ENCODE measurements at places on chromosomes 1 and 21.

GRCh38 chr1:162885265-162885664, 24.3 kb upstream of the CCDC190 start:
- no peak for DNase-seq

DNA sequence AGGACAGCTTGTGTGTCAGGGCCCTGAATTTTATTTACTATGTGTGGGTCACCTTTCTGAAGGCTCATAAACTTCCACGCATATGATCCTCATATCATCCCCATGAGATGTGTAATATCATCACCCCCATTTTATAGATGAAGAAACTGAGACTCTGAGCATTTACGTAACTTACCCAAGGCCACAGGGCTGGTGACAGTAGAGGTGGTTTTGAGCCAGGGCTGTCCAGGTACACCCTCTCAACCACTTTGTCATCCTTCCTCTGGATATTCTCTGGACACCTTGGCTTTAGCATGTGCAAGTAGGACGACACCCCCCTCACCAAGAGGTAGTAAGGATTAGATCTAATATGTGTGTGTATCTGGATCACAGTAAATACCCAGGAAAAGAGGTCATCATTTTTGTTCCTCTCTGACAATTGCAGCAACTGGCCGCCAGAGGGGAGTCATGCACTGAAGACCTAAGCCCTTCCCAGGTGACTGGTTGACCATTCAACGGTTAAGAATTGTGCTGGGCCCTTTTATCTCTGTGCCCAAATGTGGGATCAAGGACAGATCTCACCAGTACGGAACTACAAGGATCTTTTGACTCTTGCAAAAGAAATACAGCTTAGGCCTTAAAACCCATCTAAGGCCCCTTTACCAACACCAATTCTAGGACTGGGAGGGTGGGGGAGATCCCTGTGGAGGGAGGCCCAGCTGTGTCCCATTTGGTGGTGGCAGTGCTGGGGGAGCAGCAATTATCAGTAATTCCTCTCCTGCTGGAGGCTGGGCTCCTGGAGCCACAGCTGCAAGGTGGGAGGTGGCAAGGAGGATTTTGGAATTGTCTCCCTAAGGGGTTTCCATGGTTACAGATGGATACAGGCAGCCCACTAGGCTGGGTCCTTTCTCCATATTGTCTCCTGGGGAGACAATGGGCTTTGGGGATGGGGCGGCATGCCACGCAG, 13.7 kb upstream of the E2F2 start:
- DNase-seq = no peak

DNA sequence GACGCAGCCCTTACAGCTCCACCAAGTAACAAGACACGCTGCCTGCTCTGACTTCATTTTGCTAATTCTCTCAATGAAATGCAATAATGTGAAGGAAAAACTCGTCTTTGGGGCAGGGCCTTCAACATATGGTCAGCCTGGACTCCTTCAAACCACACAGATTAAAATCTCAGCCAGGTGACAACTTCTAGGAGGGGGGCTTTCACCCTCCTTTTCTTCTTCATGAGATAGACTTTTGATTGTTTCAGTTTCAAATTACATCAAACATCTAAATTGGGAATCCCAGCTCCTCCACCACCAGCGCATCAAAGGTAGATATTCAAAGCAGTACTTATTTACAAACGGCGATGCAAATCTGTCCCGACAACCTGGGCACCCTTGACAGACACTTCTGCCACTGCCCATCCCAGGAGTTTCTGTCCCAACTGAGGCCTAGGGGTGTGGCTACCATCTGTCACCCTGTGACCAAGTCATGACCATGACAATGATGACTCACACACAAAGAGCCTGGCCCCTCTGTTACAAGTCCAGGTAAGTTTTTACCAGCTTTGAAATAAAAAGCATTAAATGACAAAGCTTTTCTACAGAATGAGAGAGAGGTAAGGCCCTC, 29.7 kb downstream of the SSBP3 start:
- DNase-seq = no peak

- no peak for DNase-seq
Observed at GRCh38 chr21:39082656-39083376, 100.4 kb downstream of the PSMG1 start.

- no peak for DNase-seq
Observed at GRCh38 chr1:40838045-40838979, 23.9 kb downstream of the CITED4 start.

DNA sequence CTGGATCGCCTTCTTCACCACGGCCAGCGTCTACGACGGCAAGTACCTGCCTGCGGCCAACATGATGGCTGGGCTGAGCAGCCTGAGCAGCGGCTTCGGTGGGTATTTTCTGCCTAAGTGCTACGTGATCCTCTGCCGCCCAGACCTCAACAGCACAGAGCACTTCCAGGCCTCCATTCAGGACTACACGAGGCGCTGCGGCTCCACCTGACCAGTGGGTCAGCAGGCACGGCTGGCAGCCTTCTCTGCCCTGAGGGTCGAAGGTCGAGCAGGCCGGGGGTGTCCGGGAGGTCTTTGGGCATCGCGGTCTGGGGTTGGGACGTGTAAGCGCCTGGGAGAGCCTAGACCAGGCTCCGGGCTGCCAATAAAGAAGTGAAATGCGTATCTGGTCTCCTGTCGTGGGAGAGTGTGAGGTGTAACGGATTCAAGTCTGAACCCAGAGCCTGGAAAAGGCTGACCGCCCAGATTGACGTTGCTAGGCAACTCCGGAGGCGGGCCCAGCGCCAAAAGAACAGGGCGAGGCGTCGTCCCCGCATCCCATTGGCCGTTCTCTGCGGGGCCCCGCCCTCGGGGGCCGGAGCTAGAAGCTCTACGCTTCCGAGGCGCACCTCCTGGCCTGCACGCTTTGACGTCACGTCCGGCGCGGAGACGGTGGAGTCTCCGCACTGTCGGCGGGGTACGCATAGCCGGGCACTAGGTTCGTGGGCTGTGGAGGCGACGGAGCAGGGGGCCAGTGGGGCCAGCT, at the start of gene ZBTB48:
Gene ZBTB48 (plus strand): TSS at position 621 of the 745 bp plus-strand sequence. CDS start 616 bp downstream, outside the sequence.
- peak; percentile 71 for DNase-seq

DNA sequence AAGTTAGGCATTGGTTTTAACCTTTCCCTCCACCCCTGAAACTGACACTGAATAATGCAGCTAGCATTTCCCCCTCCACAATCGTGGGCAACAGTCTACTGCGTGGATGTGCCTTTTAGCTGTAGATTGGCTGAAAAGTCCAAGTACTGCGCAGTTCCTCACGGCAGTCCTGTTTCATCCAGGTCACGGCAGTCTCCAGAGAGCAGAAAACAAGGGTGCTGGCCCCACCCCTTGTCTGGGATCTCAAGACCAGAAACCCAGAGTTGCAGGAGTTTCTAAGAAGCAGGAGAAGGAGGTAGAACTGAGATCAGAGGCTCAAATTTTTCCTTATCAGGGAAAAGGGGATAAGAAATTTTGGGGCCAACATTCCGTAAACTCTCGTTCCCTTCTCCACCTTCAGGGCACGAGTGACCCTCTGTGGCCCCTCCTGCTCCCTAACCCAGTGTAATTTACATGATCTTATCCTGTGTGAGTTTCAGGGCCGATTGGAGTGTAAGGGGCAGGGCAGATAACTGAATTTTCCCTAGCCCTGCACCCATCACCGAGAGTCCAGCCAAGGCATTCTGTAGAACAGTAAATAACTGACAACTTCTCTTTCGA, 25.9 kb upstream of the PLA2G2C start:
- no peak for DNase-seq

DNA sequence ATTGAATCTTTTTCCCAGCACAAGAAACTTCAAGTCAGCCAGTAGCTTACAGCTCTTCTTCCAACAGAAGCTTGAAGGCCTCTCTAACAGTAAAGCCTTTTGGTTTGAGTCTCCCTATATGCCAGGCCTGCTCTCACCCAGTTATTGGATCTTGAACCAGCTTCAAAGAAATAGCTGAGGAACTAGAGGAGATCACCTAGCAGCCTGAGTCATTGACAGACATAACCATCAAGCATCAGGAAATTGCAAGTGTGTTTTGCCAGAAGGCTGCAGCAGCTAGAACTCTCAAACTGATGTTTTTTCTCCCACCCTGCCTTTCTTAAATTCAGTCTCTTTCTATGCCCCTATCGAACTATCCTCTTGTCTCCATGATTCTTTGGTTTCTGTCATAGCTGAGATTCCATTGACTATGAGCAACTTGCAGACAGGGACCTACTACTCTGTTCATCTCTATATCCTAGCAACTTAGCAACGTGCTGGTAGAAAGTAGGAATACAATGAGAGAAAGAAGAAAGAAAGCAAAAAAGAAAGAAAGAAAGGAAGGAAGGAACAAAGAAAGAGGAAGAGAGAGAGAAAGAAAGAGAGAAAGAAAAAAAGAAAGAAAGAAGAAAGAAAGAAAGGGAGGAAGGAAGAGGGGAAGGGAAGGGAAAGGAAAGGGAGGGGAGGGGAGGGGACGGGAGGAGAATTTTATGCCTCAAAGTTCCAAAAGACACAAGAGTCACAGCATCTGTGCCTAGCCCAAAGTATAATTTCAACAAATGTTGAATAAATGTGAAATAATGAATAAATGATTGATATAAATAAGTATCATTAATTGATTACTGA, 60.0 kb upstream of the FGGY start:
- DNase-seq = no peak

- no peak for DNase-seq
Observed at GRCh38 chr1:29521811-29522580, 285.7 kb downstream of the PTPRU start.

GRCh38 chr1:115654663-115655305, 13.0 kb downstream of the VANGL1 start:
- DNase-seq = no peak

DNA sequence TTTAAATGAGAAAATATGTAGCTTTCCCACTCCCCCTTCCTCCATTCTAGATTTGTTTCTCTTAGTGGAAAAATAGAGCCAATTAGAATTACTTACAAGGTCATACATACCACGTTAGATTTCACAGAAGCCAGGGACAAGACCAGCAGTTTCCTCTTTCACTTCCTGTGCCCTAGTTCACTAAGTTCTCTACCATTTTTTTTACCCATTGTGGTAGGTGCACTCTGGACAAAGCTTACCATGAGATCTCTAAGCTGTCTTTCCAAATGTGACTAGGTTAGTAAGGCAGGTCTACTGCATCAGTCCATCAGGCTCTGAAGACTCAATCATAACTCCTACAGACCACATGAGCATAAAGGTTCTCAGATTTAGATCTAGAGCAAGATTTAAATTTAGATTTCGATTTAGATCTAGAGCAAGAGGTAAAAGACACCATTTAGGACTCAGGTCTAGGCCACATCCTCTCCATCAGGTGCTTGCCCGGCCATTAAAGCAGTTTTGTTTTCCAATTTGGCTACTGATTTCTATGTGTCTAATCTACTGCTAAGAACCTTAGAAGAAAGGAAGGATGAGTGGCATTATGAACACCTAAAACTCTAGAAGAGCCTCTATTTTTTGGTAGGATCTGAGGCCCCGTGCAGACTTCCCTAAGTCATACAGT, 235.3 kb downstream of the FAF1 start:
- DNase-seq = no peak

Measured in SIG-M5 (cell line).